ENCODE measurements at places on chromosomes 6 and 20. TPM values are rescaled to one million over a fixed set of nuclear protein-coding genes. Genes with fewer than 3 reads are reported as not detected.
A peak's percentile ranks its signal among the peaks of the same experiment; 100 is the strongest.

DNA sequence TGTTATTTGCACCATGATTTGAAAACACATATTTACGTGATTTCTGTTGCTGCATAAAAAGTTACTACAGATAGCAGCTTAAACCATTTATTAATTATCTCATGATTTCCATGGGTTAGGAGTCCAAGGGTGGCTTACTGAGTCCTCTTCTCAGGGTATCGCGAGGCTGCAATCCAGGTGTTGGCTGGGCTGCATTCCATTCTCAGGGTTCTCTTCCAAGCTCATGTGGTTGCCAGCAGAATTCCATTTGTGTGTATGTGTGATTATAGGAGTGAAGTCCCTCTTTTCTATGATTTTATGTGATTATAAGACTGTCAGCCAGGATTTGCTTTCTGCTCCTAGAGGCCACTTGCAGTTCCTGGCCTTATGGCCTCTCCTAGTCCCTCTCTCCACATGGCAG is 135.1 kb downstream of the FAM83B start:
- no peak for DNase-seq

DNA sequence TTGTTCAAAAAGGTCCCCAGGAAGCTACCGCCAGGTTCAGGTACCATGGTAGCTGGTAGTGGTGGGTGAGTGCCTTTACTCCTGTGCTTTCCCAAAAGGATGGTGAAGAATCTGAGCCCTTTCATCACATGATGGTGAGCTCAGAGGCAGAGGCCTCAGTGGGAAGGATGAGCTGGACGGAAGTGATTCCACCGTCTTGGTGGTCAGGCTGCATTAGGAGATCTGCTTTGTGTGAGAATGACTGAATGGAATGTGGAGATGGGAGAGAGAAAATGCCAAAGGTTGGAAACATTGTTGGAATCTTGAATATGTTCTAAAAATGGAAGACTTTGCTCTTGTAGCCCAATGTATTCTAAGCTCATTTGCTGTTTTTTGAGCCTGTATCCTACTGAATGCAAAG is 108.1 kb upstream of the SCP2D1 start:
- no peak for DNase-seq

DNA sequence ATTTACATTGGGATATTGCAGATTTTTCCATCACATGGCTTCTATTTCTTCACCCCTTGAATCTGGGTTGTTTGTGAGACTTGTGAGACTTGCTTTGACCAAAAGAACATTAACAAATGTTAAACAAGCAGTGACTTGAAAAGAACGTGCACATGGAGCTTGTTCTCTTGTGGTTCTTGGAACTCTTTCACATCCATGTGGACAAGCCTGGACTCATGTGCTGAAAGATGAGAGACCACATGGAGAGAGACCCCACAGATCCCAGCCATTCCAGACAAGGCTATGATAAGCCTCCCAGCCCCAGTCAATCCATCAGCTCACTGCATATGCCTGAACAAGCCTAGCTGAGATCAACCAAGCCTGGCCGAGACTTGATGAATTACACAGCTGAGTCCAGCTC is 1365.7 kb upstream of the GJE1 start:
- no peak for DNase-seq

DNA sequence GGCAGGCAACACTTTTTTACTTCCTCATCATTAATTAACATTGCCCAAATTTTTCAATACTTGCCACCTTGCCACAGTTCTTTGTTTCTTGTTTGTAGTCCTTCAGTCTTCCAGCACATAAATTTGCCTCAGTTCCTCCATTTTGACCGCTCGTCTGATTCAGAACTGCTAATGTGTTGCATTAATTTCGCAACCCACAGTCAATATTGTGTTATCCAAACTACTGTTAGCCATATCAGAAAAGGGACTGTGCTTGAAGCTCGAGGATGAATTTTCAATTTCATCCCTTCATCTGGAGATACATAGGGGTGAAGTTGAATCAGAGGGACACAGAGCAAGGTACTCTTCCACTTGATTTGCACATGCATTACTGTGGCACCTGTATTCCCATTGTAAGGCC is 421.5 kb downstream of the CDKAL1 start:
- no peak for DNase-seq

DNA sequence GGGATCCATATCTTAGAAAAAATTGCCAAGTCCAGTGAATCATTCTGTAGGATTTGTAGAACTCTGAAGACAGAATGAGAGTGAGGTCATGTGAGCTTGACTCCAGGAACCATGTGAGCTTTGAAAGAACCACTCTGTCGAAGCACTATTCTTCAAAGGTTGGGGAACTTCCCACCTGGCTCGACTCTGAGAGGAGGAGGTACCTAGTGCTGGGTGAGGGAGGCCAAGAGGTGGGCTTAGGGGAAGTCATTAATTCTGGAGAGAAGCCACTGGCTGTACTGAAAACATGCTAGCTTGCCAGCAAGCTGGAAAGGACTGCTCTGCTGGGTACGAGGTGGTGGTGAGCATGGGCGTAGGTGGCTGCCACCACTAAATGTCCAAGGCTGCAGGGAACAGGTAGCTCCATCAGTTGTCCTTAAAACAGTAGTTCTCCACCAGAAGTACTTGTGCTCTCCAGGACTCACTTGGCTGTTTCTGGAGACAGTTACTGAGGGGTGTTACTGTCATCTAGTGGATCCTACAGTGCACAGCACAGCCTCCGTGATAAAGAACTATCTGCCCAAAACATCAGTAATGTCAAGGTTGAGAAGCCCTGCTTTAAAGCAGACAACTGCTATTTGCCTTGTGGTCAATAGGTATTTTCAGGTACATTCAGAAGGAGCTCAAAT is 34.7 kb upstream of the SYNJ2 start:
- DNase-seq, result peak; percentile 79

- DNase-seq, result no peak
Measured at GRCh38 chr20:1299522-1299921, 29.4 kb downstream of the SDCBP2 start.

DNA sequence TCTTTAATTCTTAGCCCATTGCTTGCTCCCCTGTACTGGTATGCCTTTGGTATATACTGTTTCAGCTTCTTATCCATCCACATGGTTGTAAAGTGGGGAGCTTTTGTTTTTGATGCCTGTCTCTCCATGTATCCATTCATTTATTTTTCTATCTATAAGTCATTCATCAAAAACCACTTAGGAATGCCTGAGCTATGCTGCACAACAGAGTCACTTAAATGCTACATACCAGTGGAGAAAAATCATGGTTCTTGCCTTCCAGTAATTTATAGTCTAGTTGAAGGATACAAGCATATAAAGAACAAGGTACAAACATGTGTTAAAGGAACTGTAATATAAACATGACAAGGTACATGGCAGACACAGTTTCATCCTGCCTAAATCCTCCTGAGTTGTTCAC is 347.3 kb downstream of the NRN1 start:
- DNase-seq, result no peak

DNA sequence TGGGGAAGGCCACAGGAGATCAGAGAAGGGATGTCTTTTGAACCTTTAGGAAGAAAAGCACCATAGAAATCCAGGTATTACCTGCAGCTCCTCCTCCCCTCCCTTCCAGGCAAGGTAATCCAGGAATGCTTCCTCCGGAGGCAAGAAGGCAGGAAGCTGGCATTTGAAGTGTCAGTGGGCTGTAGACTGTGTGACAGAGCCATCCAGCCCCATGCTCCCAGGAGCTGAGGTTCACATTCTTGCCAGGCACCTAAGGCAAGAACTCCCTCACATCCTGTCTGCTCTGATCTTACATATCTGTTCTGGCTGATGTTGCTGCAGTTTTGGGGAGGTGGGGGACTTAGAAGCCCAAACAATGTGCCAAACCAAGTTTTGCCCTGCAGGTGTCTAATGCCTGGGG is 27.8 kb upstream of the SCUBE3 start:
- DNase-seq, result no peak

GRCh38 chr6:98946879-98947410 is 801 bp downstream of the FBXL4 start:
- no peak for DNase-seq

Gene BEND6
- total RNA-seq, result 1.5 TPM

Gene KIF6
- total RNA-seq, result not detected

Gene OR12D3
- total RNA-seq, result not detected

Data from vagina (tissue), 2 donors.